ENCODE measurements at places on chromosomes 12 and 14.

DNA sequence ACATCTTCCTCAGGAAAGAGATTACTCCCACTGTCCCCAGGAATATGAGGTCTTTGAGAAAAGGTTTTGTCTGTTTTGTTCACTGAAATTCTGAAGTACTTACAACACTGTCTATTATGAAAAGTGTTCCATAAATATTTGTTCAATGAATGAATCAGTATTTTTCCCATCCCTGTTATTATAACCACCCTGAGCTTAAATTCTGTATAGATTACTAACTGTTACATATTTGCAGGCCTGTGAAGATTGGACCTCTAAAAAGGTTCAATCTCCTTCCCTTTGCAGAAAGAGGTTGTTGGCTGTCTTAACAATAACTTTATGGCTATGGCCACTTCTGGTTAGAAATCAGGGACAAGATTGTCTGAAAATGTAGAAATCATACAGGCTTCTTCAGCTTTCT, 174.5 kb upstream of the NPAS3 start:
- no peak for DNase-seq

DNA sequence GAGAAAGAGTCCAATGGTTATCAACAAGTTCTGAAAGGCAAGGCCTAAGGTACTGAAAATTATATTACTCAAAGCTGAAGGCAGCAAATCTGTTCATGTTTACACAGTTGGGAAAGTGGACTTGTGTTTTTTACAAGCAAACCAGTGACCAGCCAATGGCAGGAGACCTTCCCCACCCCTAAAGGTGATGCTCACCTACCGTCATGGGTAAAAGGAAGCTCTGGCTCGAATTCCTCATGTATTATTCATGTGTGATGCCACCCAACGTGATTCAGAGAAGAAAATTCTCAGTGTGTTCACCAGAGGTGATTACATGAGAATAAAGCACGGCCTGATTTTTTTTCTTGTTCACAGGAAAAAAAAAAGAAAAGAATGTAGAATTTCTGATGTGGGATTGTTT, 1161.2 kb upstream of the SEL1L start:
- DNase-seq, result no peak

DNA sequence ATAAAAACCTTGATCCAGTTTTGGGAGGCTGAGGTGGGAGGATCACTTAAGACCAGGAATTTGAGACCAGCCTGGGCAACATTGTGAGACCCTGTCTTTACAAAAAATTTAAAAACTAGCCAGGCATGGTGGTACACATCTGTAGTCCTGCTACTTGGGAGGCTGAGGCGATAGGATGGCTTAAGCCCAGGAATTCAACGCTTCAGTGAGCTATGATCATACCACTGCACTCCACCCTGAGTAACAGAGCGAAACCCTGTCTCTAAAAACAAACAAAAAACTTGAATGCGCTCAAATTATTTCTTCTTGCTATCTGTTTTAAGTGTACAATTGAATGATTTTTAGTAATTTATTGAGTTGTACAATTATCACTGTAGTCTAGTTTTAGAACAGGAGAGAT, 20.1 kb downstream of the WDR20 start:
- DNase-seq, result no peak

GRCh38 chr12:83261998-83262397, 575.3 kb downstream of the TMTC2 start:
- no peak for DNase-seq

DNA sequence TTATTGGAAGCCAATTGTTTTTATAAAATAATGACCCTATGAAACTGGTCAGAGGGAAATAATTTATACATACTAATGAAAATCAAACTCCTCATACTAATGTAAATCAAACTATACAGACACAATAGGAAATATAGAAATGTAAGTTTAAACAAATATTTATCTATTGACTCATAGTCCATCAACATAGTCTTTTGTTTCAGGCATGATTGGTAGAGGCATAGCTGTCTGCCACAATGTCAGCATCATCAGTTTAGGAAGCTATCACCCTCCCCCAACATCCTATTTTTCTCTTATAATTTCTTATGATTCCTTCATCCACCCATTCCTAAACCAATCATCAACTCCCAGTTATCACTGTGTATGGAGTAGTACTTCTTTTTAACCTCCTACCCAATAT, 117.7 kb downstream of the SLC38A6 start:
- no peak for DNase-seq

DNA sequence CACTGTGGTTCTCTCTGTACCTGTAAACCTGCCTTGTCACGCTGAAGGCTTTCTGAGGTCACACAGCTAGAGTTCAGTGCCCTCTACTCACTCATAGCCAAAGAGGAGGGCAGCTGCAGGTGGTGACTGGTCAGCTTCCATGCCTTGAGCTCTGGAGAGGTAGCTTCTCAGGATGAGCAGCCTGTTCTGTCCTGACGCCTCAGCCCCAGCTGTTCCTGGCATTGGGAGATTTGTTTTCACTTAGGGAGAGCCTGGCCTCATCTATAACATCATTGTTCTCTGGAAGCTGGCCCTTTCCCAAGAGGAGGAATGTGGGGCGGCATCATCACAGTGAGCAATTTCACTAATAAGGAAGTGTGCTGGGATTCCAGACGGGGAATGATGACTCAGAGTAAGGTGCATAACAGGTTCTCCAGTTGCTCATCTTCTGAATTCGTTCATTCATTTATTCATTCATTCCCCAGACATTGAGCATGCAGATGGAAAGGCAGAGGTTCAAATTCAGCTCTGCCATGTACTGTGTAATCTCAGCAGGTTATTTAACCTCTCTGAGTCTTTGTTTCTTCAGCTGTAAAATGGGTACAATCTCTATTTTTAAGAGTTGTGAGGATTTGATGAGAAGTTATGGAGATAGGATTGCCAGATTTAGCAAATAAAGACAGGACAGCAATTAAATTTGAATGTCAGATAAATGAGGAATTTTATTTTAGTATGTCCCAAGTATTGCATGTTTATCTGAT, 255.8 kb upstream of the CRY1 start:
- DNase-seq, result no peak

GRCh38 chr12:57242329-57242690, 8.7 kb downstream of the STAC3 start:
- no peak for DNase-seq

- DNase-seq, result no peak
These were observed 380.5 kb upstream of the GARIN6 start for GRCh38 chr12:99267038-99267437.

GRCh38 chr12:46237371-46238045, 31.3 kb downstream of the SLC38A1 start:
- DNase-seq, result no peak

DNA sequence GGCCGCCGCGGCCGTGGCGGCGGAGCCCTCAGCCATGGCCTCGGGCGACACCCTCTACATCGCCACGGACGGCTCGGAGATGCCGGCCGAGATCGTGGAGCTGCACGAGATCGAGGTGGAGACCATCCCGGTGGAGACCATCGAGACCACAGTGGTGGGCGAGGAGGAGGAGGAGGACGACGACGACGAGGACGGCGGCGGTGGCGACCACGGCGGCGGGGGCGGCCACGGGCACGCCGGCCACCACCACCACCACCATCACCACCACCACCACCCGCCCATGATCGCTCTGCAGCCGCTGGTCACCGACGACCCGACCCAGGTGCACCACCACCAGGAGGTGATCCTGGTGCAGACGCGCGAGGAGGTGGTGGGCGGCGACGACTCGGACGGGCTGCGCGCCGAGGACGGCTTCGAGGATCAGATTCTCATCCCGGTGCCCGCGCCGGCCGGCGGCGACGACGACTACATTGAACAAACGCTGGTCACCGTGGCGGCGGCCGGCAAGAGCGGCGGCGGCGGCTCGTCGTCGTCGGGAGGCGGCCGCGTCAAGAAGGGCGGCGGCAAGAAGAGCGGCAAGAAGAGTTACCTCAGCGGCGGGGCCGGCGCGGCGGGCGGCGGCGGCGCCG, 381 bp downstream of the YY1 start:
- no peak for DNase-seq

DNA sequence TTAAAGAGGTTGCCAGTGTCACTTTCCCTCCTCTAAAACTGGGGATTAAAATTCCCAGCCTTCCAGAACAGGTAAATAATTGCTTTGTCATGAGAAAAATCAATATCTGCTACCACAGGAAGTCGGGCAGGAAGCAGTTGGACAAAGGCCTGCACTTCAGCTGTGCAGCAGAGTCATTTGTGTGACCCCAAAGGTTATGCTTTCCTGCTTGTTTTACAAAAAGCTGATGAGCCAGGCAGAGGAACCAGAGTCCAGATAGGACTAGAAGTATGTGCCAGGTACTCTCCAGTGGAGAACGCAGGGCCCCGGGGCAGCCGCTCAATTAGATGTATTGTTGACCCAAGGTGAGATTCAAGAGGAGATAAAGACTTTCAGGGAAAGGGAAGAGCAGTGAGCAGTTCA, 117.1 kb upstream of the FRMD6 start:
- DNase-seq, result no peak

DNA sequence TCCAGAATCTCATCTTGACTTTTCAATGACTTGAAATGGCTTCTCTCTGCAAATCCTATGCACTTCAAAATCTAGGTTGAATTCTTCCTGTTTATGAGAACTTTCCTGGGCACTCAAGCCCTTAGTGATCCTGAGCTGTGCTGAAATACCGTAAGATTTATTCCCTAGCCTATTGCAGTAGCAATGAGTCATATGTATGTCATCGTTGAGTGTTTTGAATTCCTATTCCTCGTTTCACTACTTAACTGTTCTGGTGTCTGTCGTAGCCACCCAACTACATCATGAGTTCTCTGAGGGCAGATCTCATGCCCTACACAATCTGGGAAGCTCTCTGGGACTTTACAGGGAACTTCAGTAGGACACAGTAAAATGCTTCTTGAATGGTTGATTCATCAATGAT, 190.8 kb upstream of the TMEM132C start:
- DNase-seq, result no peak

DNA sequence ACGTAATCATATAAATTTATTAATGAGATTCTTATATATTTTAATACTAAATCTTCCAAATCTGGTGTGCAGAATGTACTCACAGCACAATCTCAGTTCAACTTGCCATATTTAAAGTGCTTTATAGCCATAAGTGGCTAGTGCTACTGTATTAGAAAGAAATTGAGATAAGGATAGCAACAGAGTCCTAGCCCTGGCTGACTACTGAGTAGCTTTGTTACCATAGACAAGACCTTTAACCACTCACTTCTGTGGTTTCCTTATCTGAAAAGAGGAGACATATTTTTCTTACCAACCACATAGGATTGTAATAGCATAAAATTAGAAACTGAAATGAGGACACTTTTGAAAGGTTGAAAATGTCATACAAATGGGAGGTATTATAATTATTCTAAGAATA, 2.0 kb upstream of the CHURC1 start:
- DNase-seq, result no peak

DNA sequence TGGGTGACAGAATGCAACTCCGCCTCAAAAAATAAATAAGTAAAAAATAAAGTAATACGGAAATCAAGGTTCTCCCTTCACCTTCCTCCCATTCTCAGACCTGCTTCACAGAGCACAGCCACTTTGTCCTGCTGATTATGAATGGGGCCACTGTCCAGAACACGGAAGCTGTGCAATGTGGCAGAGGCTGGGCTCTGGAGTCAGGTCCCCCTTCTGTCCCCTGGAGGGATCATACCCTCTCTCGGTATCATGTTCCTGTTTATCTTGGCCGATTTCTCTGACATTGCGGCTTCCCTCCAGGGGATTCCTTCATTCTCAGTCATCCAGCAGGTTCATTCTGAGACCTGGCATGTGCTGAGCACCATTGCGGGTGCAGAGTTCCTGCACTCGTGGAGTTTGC, 11.3 kb downstream of the PPP2R5C start:
- no peak for DNase-seq

- DNase-seq, result no peak
These were observed 323.1 kb upstream of the FBXO33 start for GRCh38 chr14:39755269-39755878.

- no peak for DNase-seq
These were observed 52.1 kb downstream of the GSC start for GRCh38 chr14:94717808-94718207.

GRCh38 chr12:45303945-45304344, 88.0 kb downstream of the ANO6 start:
- no peak for DNase-seq

DNA sequence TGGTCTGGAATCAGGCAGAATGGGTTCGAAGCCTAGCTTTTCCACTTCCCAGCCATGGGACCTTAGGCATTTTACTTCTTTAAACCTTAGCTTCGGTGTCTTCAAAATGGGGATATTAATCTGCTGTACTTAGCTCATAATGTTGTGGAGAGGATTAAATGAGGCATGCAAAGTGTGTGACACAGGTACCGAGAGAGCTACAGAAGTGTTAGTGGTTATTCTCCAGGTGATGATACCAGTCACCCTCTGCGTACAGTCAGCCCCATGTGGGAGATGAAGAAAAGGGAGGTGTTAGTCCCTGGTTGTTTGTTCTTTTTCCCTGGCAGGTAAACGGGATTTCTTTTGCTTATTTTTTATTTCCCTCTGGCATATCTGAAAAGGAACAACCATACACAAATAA, 212.1 kb downstream of the PHLDA1 start:
- DNase-seq, result no peak

DNA sequence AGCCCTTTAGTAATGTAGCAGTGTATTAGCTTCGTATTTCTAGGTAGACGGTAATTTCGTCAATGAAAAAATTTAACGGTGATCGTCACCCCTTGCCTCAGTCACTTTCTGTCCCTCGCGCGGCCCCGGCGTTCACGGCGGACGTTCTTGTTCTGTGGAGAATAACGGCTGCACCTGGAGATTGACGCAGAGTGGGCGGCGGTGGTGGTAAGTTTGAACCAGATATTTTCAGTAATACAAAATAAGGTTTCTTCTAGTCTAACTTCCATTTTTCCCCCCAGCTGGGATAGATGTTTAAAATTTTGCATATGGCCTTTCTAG, 341 bp downstream of the ZNF10 start:
- no peak for DNase-seq
